ENCODE measurements at places on chromosomes 6 and 20.

GRCh38 chr6:75493400-75494064 is at the start of gene FILIP1:
TSS of gene FILIP1 (minus strand) at chr6:75493800. CDS start at chr6:75414972, 78,828 bp downstream.
- DNase-seq: no peak

- DNase-seq: no peak
These were observed 637.6 kb downstream of the RNF144B start for GRCh38 chr6:19024737-19025136.

- no peak for DNase-seq
These were observed 23.8 kb upstream of the PREX1 start for GRCh38 chr20:48851579-48851978.

DNA sequence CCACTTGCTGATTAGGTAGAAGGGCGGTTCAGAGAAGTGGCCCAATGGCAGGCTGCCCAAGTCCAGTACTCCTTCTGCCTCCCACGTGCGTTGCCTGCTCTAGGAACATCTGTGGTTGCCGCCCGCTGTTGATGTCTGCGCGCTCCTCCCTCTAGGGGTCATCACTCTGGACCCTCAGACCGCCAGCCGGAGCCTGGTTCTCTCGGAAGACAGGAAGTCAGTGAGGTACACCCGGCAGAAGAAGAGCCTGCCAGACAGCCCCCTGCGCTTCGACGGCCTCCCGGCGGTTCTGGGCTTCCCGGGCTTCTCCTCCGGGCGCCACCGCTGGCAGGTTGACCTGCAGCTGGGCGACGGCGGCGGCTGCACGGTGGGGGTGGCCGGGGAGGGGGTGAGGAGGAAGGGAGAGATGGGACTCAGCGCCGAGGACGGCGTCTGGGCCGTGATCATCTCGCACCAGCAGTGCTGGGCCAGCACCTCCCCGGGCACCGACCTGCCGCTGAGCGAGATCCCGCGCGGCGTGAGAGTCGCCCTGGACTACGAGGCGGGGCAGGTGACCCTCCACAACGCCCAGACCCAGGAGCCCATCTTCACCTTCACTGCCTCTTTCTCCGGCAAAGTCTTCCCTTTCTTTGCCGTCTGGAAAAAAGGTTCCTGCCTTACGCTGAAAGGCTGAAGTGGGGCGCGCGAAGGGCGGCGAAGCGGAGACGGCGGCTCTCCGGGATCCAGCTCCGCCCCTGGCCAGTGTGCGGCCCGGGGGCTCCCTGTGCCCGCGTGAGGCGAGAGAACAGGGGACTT is 8.5 kb downstream of the TRIM15 start:
- no peak for DNase-seq

All from T-helper 17 cell (primary cell).